ENCODE measurements at places on chromosomes 2 and 18.

DNA sequence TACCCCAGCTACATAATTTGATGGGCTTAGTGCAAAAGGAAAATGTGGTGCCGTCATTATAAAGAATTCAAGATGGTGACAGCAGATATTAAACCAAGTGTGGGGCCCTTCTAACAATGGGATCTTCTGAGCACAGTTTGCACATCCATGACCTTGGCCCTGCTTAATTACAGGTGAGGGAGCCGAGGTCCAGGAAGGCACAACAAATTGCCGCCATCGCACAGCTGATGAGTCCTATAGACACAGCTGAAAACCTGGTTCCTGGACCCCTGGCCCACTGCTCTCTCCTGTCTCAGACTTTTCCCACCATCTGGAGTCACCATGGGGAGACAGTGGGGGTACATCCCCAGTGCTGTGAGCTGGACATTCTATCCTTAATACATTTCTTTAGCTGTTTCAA lies 95.8 kb upstream of the MAP4K3 start:
- DNase-seq, result no peak

GRCh38 chr2:159362816-159363251 lies 76.3 kb upstream of the WDSUB1 start:
- no peak for DNase-seq

DNA sequence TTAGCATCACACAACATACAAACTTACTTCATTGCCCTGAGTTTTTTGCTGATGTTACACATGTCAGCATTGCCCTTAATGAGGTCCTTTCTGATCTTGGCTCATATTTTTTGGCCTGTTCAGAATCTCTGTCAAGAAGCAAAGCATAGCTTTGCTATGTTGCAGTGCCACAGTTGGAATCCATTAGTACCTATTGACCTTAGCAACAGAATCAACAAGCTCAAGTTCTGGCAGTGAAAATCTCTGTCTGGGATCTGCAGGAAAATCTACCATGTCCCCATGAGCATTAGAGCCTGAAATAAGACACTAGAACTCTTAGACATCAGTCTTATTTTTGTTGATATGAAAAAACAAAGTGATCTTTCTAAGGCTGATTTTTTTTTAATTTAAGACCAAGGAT lies 105.6 kb upstream of the FHL2 start:
- DNase-seq, result no peak

DNA sequence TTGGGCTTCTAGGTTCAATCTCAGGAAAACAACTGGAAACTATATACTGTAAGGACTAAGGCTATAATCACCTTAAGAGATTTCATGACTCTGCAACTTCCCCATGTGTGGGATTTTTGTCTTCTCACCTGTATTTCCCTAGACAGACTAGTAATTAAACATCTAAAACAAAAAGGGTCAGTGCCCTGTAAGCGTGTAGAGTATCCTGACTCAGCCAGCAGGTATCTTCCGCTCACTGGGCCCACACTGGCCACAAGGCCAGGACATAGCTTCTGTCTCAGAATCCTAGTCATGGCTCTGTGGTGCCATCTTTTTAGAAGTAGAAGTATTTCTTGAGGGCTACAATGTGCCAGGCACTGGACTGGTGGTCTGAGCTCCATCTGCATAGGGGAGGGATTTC lies 28.8 kb upstream of the KCMF1 start:
- no peak for DNase-seq

DNA sequence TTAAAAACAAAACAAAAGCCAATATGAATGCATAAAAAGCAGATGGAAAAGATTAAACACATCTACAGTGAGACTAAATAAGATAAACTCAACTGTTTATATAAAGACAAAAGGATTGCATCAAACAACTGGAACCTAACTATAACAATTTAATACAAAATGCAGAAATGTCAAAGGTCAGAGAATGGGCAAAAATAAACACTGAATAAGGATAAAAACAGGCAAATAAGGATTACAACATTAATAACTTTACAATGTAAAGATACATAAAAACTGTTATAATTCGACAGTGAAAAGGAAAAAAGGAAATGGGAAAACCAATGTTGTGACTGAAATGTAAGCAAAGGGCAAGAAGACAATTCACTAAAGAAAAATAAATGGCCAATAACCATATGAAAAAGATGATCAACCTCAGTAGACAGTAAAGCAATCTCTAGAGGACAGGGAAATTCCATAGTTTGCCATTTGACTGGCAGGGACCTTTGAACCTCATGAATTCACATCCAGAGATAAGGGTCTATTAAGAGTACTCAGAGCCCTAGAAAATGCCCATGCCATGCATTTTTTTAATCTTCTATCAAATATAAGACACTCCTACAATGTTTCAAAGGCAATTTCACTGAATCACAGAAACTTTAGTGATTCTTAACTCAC lies 83.7 kb downstream of the TMEM131 start:
- no peak for DNase-seq

DNA sequence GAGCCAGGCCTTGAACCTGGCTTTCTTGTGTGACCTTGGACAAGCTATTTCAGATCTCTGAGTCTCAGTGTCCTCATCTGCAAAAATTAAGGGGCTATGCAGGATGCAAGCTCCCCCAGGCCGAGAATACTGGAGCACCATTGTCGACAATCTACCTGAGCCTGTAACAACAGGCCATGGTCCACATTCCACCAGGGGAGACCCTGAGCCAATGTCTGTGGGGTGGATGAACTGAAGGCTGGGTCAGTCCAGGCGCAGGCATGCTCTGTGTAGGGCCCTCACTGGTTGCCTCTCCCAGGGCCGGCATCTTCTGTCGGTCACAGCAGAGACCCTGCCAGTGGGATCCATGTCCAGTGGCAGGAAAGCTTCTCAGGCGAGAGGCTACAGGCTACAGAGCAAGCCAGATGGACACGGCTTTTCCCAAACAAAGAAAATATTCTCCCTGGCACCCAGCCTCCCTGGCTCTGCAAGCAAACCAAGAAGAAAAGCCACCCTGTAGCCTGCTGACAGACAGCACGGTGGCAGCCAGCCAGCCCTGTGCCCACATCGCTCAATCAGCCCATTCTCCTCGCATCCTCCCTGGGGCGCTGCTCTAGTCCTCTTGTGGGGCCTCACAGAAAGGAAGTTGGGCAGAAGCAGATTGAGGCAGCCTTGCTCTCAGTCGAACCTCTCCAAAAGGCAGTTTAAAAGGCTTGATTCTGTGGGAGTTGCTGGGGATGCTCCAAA lies 48.7 kb upstream of the FZD7 start:
- DNase-seq, result peak; percentile 78

All from common myeloid progenitor, CD34-positive (primary cell).